NCI-H226 (cell line): ENCODE measurements at places on chromosomes 7 and 10.
A peak's percentile ranks its signal among the peaks of the same experiment; 100 is the strongest.

- DNase-seq = no peak
These were observed 192.7 kb downstream of the SEC23IP start for GRCh38 chr10:120085096-120085796.

GRCh38 chr7:139773371-139773770 is 4.4 kb downstream of the HIPK2 start:
- no peak for DNase-seq

DNA sequence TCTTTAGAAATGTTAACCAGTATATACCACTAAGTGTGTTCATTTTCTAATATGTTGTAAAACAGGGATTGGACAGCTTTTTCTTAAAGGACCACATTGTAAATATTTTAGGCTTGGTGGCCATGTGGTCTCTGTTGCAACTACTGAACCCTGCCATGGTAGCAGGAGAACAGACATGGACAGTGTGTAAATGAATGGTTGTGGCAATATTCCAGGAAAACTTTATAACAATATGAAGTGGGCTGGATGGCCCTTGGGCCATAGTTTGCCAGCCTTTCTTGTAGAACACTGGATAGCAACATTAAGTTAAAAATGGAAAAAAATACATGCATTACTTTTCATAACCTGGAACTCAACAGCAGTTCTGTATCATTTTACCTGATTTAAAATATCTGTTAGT is 61.0 kb downstream of the SND1 start:
- DNase-seq = no peak

- no peak for DNase-seq
These were observed 23.1 kb upstream of the ZC3HAV1L start for GRCh38 chr7:139058943-139059342.

- no peak for DNase-seq
These were observed 110.2 kb upstream of the DPP6 start for GRCh38 chr7:153942036-153942435.

DNA sequence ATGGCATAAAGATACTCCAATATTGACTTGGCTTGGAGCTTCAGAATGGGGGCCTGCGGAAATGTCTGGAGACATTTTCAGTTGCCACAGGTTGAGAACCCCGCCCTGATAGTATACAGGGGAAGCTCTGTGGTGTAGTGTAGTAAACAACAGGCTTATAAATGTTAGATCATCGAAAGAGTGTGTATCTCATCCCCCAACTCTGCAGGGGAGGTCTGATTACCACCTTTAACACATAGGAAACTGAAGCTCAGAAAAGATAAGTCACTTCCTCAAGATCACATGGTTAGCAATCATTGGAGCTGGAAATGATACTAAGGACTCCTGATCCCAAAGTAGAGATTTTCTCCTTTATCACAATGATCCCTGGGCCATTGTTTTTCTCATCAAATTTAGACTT is 144.5 kb upstream of the BMPER start:
- peak; percentile 53 for DNase-seq

DNA sequence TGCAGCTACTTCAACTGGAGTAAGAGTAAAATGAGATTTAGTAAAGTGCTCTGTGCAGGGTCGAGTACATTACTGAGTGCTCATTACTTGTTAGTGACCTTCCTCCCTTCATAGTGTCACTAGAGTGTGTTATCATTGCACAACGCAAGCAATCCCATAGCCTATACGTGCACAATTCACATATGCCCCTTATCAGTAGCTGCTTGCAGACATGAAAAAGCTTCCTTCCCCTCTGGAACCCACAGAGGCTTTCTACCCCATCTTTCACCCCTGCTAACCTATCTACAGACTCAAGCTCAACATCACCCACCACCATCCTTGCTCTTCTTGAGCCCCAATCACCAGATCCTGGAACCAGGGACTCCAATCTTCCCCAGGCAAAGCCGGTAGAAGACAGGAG is 59.3 kb downstream of the C7orf25 start:
- DNase-seq = no peak

- DNase-seq = no peak
These were observed 20.9 kb downstream of the CD36 start for GRCh38 chr7:80659120-80660055.

GRCh38 chr7:4131063-4131462 is 551.0 kb upstream of the FOXK1 start:
- no peak for DNase-seq

DNA sequence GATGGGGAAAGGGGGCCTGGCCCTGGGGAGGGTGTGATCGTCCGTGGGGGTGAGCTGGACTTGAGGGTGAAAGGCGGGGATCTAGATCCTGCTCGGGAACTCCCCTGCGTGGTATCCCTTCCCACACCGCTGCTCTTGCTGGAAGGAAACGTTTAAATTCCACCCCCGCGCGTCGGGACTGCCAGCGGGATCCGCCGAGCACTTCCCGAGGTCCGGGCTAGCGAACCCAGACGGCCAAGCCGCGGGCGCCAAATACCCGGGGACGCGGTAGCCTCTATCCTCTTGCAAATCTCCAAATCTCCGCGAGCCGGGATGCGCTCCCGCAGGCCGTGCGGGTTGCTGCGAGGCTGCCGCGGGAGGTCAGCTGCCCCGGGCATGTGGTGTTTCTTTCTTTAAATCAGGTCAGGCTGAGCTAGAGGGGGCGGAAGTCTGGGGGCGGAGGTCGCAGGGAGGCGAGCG is 904 bp downstream of the NPTX2 start:
- DNase-seq = no peak

GRCh38 chr10:37095792-37096573 is 29.4 kb upstream of the ANKRD30A start:
- no peak for DNase-seq

DNA sequence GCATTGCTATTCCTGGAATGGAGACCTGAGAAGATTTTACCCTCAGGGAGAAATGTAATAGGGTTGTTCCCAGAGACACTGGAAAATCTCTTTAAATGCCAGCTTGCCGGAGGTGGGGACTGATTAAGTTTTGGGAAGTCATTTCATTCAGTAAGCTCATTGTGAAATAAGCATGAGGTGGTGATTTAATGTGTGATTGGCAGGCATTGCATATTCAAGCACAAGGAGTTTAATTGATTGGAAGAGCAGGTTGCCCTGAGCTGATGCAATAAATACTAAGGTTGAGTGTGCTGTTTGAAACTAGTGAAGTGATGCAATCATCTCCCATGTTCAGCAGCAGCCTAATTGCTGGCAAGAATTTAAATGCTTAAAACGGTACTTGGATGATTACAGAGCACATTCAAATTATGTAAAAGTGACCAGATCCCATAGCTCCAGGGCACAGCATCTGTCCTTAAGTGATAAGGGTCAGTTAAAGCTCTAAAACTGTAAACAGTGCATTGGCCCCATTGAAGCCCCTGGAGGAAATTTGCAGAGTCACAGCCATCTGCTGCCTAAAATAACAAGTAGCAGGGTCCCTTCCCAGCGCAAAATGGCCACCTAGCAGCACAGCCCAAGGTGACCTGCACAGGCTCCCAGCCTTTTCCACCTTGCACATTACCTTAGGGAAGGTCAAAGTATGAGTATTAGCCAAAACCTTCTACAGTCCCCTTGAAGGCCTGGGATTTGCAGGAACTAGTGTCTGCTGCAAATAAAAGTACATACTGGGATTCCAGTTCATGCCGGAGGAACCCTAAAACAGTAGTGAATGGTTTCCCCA is 92.1 kb downstream of the CCDC71L start:
- peak; percentile 44 for DNase-seq

DNA sequence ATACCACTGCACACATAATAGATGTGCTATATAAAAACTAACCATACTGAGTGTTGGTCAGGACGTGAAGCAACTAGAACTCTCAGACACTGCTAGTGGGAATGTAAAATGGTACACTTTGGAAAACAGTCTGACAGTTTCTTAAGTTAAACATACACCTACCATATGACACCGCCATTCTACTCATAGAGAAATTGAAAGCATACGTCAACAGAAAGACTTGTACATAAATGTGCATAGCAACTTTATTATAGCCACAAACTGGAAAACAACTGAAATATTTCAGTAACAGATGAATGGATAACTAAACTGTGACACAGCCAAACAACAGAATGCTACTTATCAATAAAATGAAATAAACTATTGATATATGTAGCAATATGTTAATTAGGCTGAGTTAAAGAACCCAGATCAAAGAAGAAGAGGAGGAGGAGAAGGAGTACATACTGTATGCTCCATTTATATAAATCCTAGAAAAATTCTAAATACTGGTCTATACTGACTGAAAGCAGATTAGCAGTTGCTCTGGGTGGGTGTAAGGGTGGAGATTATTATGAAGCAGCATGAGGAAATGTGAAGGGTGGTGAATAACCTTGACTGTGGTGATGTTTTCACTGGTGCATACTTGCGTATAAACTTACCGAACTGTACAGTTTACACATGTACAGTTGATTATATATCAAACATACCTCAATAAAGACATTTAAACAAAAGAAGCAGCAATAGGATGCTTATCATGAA is 48.6 kb downstream of the ARHGAP21 start:
- no peak for DNase-seq

GRCh38 chr10:126006906-126007305 is 110.5 kb downstream of the FANK1 start:
- DNase-seq = no peak

- DNase-seq = no peak
These were observed 10.5 kb upstream of the CXCL12 start for GRCh38 chr10:44395396-44395795.

DNA sequence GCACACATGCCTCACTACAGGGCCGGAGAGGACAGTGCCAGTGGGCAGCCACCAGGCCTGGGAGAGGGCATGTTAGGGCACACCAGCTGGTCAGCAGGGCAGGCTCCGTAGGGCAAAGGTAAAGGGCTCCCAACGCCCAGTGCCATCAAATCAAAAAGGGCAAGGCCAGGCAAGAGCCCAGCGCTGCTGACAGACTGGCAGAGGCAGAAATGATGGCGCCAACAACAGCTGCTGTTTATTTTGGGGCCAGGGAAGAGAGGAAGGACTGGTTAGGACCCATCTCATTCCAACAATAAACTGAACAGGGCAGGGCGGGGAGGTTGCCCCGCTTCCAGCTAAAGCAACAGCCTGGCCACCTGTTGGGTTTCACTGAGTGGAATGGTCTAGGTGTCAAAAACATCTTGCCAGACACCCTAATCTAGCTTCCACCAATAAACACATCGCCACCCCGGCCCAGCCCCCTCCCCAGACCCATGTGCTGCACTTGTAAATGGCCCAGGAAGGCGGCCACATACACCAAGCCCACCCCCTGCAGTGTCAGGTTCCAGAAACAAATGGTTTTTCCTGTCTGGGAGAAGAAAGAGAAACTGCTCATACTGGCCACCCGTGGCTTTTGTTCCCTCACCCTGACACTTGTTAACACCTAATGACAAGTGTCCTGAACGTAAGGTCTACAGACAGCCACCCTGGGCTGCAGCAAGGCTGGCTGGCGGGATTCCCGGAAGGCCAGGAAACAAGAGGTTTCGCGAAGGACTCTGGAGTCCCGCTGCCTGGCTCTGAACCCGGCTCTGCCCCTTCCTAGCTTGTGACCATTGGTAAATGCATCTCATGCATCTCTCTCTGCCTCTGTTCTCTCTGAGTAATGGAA is 15.3 kb downstream of the SH3PXD2A start:
- DNase-seq = no peak

GRCh38 chr7:100155553-100156317 is 2.8 kb downstream of the TRAPPC14 start:
- no peak for DNase-seq

DNA sequence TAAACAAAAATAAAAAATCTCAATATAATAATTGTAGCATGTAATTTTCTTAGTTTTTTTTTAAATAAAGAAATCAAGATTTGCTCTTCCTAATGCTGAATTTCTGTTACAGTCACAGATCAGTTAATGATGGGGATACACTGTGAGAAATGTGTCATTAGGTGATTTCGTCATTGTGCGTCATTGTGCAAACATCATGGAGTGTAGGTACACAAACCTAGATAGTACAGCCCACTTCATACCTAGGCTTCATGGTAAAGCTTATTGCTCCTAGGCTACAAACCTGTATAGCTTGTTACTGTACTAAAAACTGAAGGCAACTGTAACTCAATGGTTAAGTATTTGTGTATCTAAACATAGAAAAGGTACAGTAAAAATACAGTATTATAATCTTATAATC is 74.4 kb upstream of the LSM8 start:
- no peak for DNase-seq

DNA sequence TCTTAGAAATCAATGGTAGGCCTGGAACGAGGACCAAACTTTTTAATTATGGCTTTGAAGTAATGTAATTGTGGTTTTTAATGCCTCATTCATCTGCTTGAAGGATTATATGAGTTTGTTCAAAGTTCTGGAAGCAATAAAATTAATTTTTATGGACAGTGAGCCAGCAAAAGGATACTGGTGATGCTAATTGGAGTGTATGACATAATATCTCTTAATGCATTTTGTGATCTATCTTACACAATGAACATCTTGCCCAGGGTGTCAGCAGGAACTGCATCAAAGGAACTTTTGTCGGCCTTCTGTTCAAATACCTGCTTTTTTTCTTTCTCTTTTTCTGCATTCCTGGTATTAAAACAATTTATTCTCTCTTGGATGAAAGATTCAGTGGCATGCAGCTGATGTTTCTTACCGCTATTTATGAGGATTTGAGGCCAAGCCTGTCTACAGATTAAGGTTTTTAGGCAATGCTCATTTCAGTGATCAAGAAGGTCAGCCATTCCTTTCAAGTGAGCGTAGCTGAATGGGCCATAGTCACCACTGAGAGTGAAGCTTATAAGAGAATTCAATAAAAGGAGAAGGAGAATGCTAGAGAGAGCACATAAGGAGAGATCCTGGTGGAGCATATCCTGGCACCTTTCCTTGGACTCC is 974.8 kb downstream of the SORCS3 start:
- DNase-seq = no peak

DNA sequence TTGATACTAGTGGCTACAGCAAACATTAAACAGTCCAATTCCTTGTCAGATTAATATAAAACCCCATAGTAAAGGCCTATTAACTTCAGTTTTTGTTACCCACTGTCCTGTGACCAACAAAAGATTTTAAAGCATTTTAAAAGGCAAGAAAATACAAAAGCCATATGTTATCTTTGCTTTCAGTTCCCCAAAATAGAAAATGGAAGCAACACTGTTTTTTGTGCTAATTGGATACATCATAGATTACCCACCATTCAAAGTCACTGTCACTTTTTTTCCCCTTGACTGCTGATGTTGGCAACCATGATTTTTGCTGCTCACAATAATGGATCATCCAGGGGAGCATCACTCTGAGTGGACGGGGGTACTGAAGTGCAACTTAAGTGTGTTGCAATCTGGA is 52.4 kb upstream of the TMEM140 start:
- no peak for DNase-seq

DNA sequence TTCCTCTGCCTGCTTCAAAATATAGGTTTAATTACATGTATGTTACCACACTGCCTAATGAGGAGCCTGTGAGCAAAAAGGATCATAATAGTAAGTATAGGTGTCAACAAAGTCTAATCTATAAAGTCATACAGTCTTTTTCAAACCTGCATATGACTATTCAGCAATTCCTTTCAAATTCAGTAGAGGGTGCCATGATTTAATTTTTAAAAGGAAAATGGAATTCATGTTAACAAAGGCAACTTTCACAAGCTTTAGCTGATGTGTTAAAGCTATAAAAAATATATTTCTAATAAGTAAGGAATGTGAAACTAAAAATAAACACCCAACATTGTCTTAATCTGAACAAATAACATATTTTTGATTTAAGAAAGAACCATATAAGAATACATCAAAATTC is 52.1 kb downstream of the MPP7 start:
- DNase-seq = no peak

- DNase-seq = no peak
These were observed 63.8 kb downstream of the FAM241B start for GRCh38 chr10:69693886-69694285.

- DNase-seq = peak; percentile 3
These were observed 24.5 kb upstream of the KLF14 start for GRCh38 chr7:130758429-130759056.
